ENCODE measurements at places on chromosomes 1 and 21. TPM values are rescaled to one million over a fixed set of nuclear protein-coding genes. Genes with fewer than 3 reads are reported as not detected.

- H3K4me3 ChIP-seq, result no peak overlapping the region
- DNase-seq, result no peak
- no peaks in the 10 kb centered on the region for H3K36me3 ChIP-seq
- no peak overlapping the region for H3K27ac ChIP-seq
Observed at GRCh38 chr1:36602184-36602583, 119.5 kb upstream of the CSF3R start.

Gene HSD11B1
- total RNA-seq, result 0.18 TPM

DNA sequence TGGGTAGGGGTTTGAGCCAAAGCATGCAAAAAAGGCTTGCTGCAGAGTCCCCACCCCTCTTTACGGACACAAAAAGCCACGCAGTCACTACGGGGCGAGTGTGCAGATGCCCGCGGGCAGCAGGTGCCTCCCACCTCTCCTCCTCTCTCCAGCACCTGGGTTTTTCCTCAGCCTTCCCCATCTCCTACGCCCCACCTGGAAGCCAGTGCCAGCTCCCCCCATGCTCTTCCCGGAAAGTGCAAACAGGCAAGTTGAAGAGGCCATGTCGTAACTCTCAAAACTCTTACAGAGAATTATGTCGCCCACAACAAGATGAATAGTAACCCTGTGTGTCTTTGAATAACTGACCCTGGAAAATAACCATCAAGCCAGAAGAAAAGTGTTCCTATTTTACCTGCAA, 82.5 kb downstream of the PDE9A start:
- no peaks in the 10 kb centered on the region for H3K27me3 ChIP-seq
- peaks cover 12% of the 10 kb centered on the region for H3K36me3 ChIP-seq
- no peak overlapping the region for H3K4me3 ChIP-seq
- H3K4me1 ChIP-seq, result peaks cover 3% of the 10 kb centered on the region

Gene LINGO4
- 0.22 TPM for total RNA-seq

DNA sequence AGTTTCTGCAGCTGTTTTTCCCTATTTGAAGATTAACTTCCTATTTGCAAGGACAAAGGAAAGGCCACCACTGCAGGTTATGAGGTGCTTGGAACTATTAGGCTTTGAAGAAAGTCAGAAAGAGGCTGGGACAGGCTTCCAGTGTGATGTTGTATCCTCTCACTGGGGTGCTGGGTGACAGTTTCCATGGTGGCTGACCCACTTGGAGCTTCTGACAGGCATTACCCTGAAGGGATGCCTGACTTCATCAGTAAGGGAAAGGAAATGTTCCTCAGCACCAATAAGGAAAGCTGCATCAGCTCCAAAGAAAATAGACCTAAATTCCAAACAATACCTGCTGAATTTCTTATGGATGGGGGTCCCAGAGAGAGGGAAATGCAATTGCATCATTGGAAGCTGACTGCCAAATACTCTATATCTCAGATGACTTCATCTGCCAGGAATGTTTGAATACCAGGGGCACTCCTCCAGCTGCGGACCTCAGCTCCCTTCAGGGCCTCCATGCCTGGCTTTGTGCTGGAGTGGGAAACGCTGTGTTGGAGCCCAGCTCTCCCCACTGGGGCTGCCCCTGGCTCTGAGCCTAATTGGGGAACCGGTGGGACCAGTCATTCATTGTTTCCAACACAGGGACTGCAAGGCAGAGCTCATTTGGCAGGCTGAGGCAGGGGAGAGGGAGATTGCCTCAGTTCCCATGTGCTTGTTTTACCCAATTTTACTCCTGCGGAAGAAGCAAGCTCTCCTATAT, 76.6 kb downstream of the RGL1 start:
- H3K27ac ChIP-seq, result peak overlapping the region; percentile 83
- no peaks in the 10 kb centered on the region for H3K27me3 ChIP-seq
- H3K4me3 ChIP-seq, result no peak overlapping the region
- peak; percentile 87 for DNase-seq
- peaks cover 17% of the 10 kb centered on the region for H3K36me3 ChIP-seq

Gene KCNK2
- 3.7 TPM for total RNA-seq

GRCh38 chr1:148434832-148435231, 48.3 kb downstream of the PPIAL4G start:
- H3K27me3 ChIP-seq, result no peaks in the 10 kb centered on the region
- H3K4me3 ChIP-seq, result no peak overlapping the region
- no peaks in the 10 kb centered on the region for H3K4me1 ChIP-seq
- H3K36me3 ChIP-seq, result peaks cover 3% of the 10 kb centered on the region
- no peak for DNase-seq
- H3K27ac ChIP-seq, result no peak overlapping the region

DNA sequence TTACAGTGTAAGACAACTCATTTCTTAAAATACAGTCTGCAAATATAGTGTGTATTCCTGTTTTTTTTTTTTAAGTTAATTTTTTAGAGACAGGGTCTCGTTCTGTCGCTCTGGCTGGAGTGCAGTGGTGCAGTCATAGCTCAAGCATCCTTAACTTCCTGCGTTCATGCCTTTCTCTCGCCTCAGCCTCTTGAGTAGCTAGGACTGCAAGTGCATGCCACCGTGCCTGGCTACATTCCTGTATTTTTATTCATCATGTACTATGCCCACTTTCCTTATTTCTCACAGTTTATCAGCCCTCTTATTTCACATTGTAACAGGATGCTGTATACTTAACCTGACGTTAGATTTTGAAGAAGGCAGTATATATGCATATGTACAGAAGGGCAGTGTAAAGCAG, 26.7 kb downstream of the MIER1 start:
- peaks cover 20% of the 10 kb centered on the region for H3K36me3 ChIP-seq
- H3K4me3 ChIP-seq, result no peak overlapping the region
- no peaks in the 10 kb centered on the region for H3K4me1 ChIP-seq
- no peak overlapping the region for H3K27ac ChIP-seq

DNA sequence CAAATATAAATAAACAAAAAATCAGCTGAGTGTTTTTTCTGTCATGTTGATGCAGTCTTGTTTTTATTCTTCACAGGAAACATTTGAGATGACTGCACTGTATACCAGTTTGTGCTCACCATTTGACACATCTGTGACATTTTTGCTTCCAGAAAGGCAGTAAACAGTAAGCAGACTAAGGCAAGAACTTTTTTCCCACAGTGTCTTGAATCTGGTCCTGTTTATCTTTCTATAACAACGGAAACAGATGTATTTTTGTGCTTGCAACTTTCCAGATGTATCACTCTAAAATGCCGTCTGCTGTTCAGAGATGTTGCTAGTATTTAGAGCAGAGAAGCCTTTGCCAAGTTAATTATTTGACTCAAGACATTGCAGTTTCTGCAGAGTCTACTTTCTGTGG, 105.5 kb downstream of the ZC3H11B start:
- H3K4me3 ChIP-seq, result no peak overlapping the region
- H3K4me1 ChIP-seq, result peaks cover 8% of the 10 kb centered on the region
- no peaks in the 10 kb centered on the region for H3K36me3 ChIP-seq
- no peaks in the 10 kb centered on the region for H3K27me3 ChIP-seq
- H3K27ac ChIP-seq, result peak overlapping the region; percentile 54
- peak; percentile 95 for DNase-seq

DNA sequence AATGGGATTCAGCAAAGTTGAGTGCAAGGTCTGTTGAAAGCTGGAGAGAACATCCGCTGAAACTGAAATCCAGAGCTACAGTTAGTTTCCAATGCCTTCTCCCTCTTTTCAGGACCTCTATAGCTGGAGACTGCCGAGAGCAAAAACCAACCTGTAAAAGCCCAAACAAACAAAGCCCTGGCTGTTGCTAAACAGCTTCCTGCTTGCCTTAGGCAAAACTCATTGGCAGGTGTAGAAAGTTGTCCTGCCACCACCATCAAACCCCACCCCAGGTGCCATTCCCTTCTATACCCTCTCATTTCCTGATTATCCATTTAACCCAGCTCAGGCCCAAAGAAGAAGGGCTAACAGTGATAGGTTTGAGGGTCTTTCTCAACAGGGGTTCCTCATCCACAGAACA, 24.7 kb downstream of the SCYL3 start:
- no peaks in the 10 kb centered on the region for H3K4me1 ChIP-seq
- H3K27me3 ChIP-seq, result no peaks in the 10 kb centered on the region
- no peak overlapping the region for H3K4me3 ChIP-seq
- no peak overlapping the region for H3K27ac ChIP-seq

GRCh38 chr1:213987422-213987926, 299 bp upstream of the PROX1 start:
- DNase-seq, result no peak
- H3K27me3 ChIP-seq, result peaks cover 64% of the 10 kb centered on the region
- H3K4me3 ChIP-seq, result peak overlapping the region; percentile 66
- H3K4me1 ChIP-seq, result peaks cover 42% of the 10 kb centered on the region
- H3K36me3 ChIP-seq, result no peaks in the 10 kb centered on the region

DNA sequence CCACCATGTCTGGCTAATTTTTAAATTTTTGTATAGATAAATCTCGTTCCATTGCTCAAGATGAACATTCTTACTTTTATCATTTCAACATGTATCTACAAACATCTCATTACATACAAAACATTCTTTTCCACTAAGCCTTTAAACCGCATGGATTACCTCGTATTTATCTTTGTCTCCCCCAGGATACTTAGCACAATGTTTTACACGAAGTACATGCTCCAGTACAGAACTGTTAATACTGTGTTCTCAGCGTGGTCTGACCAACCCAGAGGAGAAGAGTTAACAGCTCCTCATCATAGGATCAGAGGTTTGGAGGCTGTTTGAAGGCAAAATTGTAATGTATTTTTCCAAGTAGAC, 7.4 kb downstream of the PIK3C2B start:
- H3K4me1 ChIP-seq, result peaks cover 11% of the 10 kb centered on the region
- no peak overlapping the region for H3K27ac ChIP-seq
- H3K27me3 ChIP-seq, result no peaks in the 10 kb centered on the region
- H3K36me3 ChIP-seq, result peaks cover 4% of the 10 kb centered on the region

- H3K4me1 ChIP-seq, result peaks cover 69% of the 10 kb centered on the region
- no peaks in the 10 kb centered on the region for H3K27me3 ChIP-seq
- H3K27ac ChIP-seq, result peak overlapping the region; percentile 96
- no peak overlapping the region for H3K4me3 ChIP-seq
- DNase-seq, result peak; percentile 72
- H3K36me3 ChIP-seq, result no peaks in the 10 kb centered on the region
Observed at GRCh38 chr1:206706298-206706791, 21.6 kb downstream of the MAPKAPK2 start.

Gene TRABD2B
- total RNA-seq, result 1.1 TPM

Gene KCNT2
- 10.6 TPM for total RNA-seq

Gene AVPR1B
- total RNA-seq, result 0.44 TPM

Gene C1orf141
- not detected for total RNA-seq

DNA sequence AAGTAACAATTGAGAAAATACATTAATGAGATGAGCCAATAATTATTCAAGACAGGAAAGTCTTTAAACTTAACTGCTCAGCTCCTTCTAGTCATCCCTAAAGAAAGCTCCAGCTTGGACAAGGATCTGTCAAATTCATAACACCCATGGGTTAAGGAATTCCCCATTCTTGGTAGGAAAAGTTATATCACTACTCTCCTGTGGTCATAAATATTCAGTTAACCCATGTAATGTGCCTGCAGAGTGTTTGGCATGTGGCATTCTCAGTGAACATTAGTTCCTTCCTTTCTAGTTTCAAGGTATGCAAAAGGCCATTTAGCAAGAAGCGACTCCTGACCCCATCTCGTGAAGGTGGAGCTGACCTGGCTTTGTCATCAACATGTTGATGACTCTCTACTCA, 76.7 kb upstream of the VCAM1 start:
- no peaks in the 10 kb centered on the region for H3K36me3 ChIP-seq
- no peak overlapping the region for H3K27ac ChIP-seq
- no peaks in the 10 kb centered on the region for H3K4me1 ChIP-seq
- no peak for DNase-seq
- H3K4me3 ChIP-seq, result no peak overlapping the region

Gene NBPF3
- 4.9 TPM for total RNA-seq

DNA sequence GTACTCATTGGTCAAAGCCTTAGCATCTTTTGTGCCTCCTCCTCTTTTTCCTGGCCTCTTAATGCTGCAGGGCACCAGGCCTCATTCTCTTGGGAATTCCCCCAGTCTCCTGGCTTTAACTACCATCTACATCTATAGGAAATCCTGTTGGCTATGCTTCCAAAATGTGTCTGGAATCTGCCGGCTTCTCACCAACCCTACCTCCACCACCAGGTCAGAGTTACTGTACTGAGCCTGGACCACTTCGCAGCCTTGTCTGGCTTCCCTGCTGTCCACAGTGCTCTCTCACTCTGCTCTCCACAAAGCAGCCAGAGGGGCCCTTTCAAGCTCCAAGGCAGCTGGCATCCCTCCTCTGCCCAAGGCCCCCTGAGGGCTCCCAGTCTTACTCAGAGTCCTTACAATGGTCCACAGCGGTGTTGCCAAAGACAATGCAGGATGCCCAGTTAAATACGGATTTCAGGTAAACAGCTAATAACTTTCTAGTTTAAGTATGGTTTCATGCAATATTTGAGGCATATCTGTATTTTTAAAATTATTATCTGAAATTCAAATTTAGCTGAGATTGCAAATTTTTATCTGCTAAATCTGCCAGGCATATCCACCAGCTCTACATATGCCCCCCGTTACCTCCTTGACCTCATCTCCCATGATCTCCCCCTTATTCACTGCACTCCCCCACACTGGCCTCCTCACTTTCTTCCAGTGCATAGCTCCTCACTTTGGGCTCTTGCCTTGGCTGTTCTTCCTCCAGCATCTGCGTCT, 34.5 kb upstream of the FAM163A start:
- no peak overlapping the region for H3K27ac ChIP-seq
- H3K36me3 ChIP-seq, result no peaks in the 10 kb centered on the region
- DNase-seq, result no peak
- H3K27me3 ChIP-seq, result no peaks in the 10 kb centered on the region
- peaks cover 14% of the 10 kb centered on the region for H3K4me1 ChIP-seq
- no peak overlapping the region for H3K4me3 ChIP-seq

DNA sequence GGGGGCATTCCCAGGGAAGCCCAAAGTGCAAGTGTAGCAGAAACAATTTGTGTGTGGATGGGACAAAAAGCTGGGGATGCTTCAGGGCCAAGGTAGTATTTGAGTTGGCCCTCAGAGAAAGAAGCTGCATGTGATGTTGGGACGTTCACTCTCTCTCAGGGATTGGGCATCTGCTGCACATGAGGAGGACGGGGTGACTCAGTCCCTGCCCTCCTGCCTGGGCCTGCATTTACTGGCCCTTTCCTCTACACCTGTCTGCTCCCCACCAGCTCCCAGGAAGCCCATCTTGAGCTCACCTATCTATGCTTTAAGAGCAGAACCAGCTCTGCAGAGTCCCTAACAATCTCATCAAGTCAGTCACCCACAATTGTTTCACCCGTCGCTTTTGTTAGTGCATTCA, 23.5 kb upstream of the MPZL1 start:
- no peaks in the 10 kb centered on the region for H3K27me3 ChIP-seq
- DNase-seq, result no peak
- no peak overlapping the region for H3K27ac ChIP-seq
- H3K4me3 ChIP-seq, result no peak overlapping the region
- peaks cover 33% of the 10 kb centered on the region for H3K36me3 ChIP-seq

Gene HSPB7
- total RNA-seq, result 39.5 TPM

Gene LRRC41
- 49.5 TPM for total RNA-seq
